B cell (primary cell): ENCODE measurements at places on chromosomes 13 and 19. TPM values are rescaled to one million over a fixed set of nuclear protein-coding genes. Genes with fewer than 3 reads are reported as not detected.

DNA sequence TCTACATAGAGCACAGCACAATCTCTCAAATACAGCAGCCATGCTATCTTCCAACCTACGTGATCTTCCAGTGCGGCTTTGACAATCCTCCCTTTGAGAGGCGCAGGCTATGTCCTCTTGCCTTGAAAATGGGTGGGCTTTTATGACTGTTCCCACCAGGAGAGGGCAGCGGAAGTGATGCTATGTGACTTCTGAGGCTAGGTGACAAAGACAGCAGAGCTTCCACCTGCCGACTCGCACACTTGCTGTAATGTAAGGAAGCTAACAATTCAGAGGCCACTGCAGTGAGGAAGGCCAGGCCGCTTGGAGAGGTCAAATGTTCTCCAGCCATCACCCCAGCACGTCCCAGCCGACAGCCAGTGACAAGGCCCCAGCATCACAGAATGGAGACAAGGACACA lies 65.8 kb downstream of the MRPL57 start:
- DNase-seq = no peak

GRCh38 chr13:50441130-50441529 lies 402.4 kb downstream of the DLEU7 start:
- no peak for DNase-seq

GRCh38 chr13:25171517-25172302 lies at the start of gene AMER2:
Gene AMER2, minus strand, starts transcription at chr13:25172288. Its CDS starts 669 bp downstream, at chr13:25171619.
- peak; percentile 38 for DNase-seq

DNA sequence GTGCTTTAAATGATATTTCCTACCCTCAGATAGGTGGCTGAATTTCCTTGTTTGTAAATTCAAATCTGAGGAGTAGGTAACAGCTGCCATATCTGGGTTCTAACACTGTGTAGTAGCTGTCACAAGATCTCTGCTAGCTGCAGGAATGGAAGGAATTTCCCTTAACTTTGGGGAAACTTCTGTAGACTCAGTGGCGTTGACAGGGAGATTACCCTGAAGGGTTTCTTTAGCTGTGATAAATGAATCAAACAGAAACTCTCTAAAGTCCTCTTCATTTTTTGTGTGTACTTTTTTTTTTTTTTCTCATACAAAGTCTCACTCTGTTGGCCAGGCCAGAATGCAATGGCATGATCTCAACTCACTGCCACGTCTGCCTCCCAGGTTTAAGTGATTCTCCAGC lies 5.3 kb upstream of the EPSTI1 start:
- DNase-seq = no peak

SRRM5 gene
- total RNA-seq = 0.63 and 0.64 TPM in 2 replicates

- no peak for DNase-seq
Measured at GRCh38 chr19:3458229-3459088, 21.9 kb downstream of the SMIM24 start.
